MM.1S (cell line): ENCODE measurements at places on chromosomes 12 and 14.
A peak's percentile ranks its signal among the peaks of the same experiment; 100 is the strongest.

DNA sequence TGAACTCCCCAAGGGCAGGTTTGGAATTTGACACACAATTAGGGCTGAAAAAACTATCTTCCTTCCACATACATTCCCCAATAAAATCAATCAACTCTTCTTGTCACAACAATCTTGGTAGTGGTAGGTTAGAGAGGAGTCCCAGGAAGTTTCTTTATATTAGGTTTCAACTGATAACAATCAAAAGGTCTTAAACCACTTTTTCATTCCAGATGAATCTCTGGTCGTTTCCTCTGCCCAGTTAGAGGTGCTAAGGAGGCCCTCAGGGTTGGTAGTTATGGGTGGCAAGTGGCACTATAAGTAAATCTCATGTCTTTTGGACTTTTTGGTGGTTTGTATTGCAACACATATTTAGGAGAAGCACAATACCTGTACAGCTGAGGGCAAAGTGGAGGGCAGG lies 1.7 kb upstream of the SLC38A2 start:
- no peak for DNase-seq
- no peak overlapping the region for H3K27ac ChIP-seq
- H3K4me1 ChIP-seq = peaks cover 16% of the 10 kb centered on the region
- H3K36me3 ChIP-seq = peaks cover 16% of the 10 kb centered on the region
- H3K4me3 ChIP-seq = no peak overlapping the region
- no peaks in the 10 kb centered on the region for H3K27me3 ChIP-seq

GRCh38 chr12:57216014-57216911 lies at the start of gene NXPH4:
TSS of gene NXPH4 (plus strand) at chr12:57216794. CDS start at chr12:57216970, 176 bp downstream.
- no peaks in the 10 kb centered on the region for H3K36me3 ChIP-seq
- no peak within 1 kb of the TSS for H3K27ac ChIP-seq
- H3K4me3 ChIP-seq = peak within 1 kb of the TSS; percentile 70
- DNase-seq = peak; percentile 34

GRCh38 chr14:100438678-100439592 lies 115.8 kb downstream of the SLC25A47 start:
- H3K27ac ChIP-seq = no peak overlapping the region
- H3K36me3 ChIP-seq = no peaks in the 10 kb centered on the region
- no peak for DNase-seq
- no peaks in the 10 kb centered on the region for H3K27me3 ChIP-seq
- no peak overlapping the region for H3K4me3 ChIP-seq
- H3K4me1 ChIP-seq = no peaks in the 10 kb centered on the region

- no peak overlapping the region for H3K4me3 ChIP-seq
- H3K27ac ChIP-seq = no peak overlapping the region
- no peak for DNase-seq
- no peaks in the 10 kb centered on the region for H3K4me1 ChIP-seq
- H3K36me3 ChIP-seq = no peaks in the 10 kb centered on the region
These were observed 130.8 kb upstream of the C14orf180 start for GRCh38 chr14:104448721-104449120.

DNA sequence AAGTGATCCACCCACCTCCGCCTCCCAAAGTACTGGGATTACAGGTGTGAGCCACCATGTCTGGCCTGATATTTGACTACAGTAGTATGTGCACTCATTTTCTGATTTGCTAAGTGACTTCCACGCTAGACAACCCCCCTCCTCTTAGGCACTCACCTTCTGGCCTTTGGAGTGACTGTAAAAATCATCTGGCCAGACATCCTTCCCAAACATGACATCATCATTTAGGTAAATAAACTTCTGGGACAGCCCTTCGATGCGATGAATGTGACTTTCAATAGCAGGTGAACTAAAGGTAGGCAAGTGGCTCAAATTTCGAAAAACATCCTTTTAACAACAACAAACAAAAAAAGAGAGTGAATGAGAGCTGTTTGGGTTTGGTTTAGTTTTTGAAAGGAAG lies 30.6 kb upstream of the SYCP3 start:
- H3K27me3 ChIP-seq = no peaks in the 10 kb centered on the region
- no peak for DNase-seq
- H3K27ac ChIP-seq = no peak overlapping the region
- H3K4me3 ChIP-seq = no peak overlapping the region
- H3K4me1 ChIP-seq = peaks cover 30% of the 10 kb centered on the region

DNA sequence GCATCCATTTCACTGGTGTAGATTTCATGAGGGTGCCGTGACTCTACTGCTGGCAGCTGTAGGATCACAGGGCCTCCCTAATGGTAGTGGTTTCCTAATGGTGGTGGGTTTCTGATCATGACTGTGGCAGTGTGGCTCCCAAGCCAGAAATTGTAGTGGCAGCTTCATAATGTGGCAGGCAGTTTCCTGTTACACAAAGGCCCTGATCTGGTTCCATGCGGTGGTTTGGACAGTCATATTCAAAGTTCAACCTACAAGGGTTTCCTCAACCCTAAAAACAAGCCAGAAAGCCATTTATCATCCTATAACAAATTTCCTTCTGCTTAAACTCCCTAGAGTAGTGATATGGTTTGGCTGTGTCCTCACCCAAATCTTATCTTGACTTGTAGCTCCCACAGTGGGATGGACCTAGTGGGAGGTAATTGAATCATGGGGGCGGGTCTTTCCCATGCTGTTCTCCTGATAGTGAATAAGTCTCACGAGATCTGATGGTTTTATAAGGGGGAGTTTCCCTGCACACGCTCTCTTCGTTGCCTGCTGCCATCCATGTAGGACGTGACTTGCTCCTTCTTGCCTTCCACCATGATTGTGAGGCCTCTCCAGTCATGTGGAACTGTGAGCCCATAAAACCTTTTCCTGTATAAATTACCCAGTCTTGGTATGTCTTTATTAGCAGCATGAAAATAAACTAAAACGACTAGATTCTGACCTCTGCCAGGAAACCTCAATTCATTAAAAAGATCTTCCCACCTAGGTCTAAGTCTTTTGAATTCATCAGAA lies 257.1 kb downstream of the EFCAB11 start:
- no peaks in the 10 kb centered on the region for H3K27me3 ChIP-seq
- no peaks in the 10 kb centered on the region for H3K36me3 ChIP-seq
- no peak overlapping the region for H3K4me3 ChIP-seq
- H3K4me1 ChIP-seq = 0 out of 2 replicates have a peak, but pooled peaks cover 4% of the 10 kb centered on the region
- H3K27ac ChIP-seq = no peak overlapping the region
- DNase-seq = no peak

DNA sequence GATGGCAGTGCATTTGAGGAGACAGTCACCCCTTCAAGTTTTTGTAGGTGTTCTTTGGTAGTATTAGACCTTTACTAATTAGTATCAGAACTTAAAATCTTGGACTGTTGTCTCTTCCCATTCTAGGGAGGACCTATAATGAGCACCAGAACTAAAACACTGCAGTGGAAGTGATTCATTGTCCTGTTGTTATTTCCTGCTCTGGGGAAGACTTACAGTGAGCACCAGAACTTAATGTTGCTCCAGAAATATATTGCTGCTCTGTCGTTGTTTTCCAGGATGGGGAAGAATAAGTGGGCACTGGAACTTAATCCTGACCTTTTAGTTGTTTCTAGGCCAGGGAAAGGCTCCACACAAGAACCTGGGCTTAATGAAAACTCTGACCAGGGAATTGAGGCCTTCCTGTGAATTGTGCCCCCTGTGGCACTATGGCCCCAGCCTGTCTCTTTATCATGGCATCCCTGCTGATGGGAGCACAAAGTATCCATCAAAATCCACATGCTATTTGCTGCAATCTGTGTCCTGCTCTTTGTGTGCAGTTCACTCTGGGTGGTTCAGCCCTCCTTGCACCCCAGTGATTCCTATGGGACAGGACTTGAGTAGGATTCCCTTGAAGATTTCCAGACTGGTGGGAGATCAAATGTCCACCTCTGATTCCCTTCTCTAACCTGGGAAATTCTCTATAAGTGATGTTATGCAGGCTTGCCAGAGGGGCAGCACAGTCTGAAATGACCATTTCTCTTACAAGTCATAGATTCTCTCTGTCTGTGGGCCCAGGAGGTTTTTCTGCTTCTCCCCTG lies 175.8 kb downstream of the PAWR start:
- no peaks in the 10 kb centered on the region for H3K4me1 ChIP-seq
- H3K27me3 ChIP-seq = no peaks in the 10 kb centered on the region
- H3K36me3 ChIP-seq = no peaks in the 10 kb centered on the region
- no peak overlapping the region for H3K4me3 ChIP-seq
- no peak for DNase-seq

GRCh38 chr12:116607039-116607438 lies 47.9 kb downstream of the MAP1LC3B2 start:
- H3K27ac ChIP-seq = no peak overlapping the region
- H3K36me3 ChIP-seq = no peaks in the 10 kb centered on the region
- no peak overlapping the region for H3K4me3 ChIP-seq
- H3K4me1 ChIP-seq = no peaks in the 10 kb centered on the region
- H3K27me3 ChIP-seq = no peaks in the 10 kb centered on the region
- no peak for DNase-seq

DNA sequence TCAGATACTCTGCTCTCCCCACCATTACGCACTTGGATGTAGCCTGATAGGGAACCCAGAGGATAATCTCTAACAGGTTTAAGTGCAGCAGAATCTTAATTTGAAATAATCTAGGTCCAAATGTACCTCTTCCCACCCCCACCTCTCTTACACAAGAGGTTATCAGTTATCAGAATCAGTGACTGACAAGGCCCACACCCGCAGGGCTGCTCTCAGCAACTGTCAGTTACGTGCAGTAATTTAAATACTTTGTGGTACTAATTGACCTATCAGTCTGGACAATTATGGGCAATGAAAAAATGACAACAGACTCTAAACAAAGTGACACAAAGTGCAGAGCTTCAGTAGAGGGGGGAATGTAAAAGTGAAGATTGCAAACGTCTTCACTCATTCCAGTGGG lies 74.0 kb downstream of the CLIP1 start:
- H3K27me3 ChIP-seq = no peaks in the 10 kb centered on the region
- no peak for DNase-seq
- H3K4me3 ChIP-seq = no peak overlapping the region
- no peaks in the 10 kb centered on the region for H3K4me1 ChIP-seq

- no peaks in the 10 kb centered on the region for H3K4me1 ChIP-seq
- no peak overlapping the region for H3K27ac ChIP-seq
- H3K4me3 ChIP-seq = no peak overlapping the region
These were observed 4.2 kb upstream of the SLC8A3 start for GRCh38 chr14:70192915-70193314.

GRCh38 chr14:104559028-104559803 lies 20.3 kb upstream of the C14orf180 start:
- no peaks in the 10 kb centered on the region for H3K36me3 ChIP-seq
- no peak for DNase-seq
- H3K4me1 ChIP-seq = no peaks in the 10 kb centered on the region
- H3K27ac ChIP-seq = no peak overlapping the region
- H3K4me3 ChIP-seq = no peak overlapping the region
- peaks cover 14% of the 10 kb centered on the region for H3K27me3 ChIP-seq

- H3K27ac ChIP-seq = no peak overlapping the region
- H3K27me3 ChIP-seq = 0 out of 2 replicates have a peak, but pooled peaks cover 5% of the 10 kb centered on the region
- no peak for DNase-seq
These were observed 21.0 kb upstream of the CCND2 start for GRCh38 chr12:4252601-4253000.

DNA sequence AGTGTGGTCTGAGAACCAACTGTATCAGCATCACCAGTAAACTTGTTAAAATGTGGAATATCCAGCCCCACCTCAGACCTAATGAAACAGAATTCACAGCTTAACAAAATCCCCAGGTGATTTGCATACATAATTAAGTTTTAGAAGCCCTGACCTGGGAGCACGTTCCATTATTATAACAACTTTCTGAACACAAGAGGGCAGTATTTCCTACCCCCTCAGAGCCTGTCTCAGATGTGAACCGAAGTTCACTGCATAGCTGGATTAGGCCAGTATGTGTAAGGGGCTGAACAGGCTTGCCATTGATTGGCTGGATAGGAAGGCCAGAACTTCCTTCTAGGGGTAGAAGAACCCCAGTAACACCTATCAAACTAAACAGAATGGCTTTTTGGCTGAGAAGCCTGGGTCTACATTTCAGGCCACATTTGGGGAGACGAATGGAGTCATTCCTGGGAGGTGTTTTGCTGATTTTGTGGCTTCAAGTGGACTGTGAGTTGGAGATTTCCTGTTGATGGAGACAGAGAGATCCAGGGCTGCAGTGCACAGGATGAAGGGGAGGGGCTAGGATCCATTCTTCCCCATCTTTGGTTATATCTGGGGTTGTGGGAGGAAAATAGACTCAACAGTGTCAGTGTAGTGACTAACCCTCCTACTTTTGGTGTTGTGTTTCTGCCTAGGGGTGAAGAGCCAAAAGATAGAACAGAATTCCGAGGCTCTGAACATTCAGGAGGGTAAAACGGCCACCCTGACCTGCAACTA lies 94.7 kb upstream of the OR4E1 start:
- DNase-seq = peak; percentile 79
- H3K4me3 ChIP-seq = no peak overlapping the region
- H3K27me3 ChIP-seq = no peaks in the 10 kb centered on the region
- peaks cover 12% of the 10 kb centered on the region for H3K4me1 ChIP-seq
- H3K36me3 ChIP-seq = no peaks in the 10 kb centered on the region

DNA sequence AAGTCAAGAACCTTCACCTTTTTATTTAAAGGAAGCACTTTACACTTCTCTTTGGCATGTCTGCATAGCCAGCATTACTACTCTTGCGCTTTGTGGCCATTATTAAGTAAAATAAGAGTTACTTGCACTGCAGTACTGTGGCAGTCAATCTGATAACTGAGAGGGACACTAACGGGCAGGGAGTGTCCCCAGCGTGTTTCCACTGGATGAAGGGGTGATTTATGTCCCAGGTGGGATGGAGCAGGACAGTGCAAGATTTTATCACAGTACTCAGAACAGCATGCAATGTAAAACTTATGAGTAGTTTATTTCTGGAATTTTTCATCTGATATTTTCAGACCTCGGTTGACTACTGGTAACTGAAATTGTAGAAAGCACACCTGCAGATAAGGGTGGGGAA lies 8.1 kb upstream of the M6PR start:
- no peak for DNase-seq
- H3K36me3 ChIP-seq = no peaks in the 10 kb centered on the region
- no peak overlapping the region for H3K27ac ChIP-seq
- no peaks in the 10 kb centered on the region for H3K4me1 ChIP-seq
- H3K27me3 ChIP-seq = no peaks in the 10 kb centered on the region

DNA sequence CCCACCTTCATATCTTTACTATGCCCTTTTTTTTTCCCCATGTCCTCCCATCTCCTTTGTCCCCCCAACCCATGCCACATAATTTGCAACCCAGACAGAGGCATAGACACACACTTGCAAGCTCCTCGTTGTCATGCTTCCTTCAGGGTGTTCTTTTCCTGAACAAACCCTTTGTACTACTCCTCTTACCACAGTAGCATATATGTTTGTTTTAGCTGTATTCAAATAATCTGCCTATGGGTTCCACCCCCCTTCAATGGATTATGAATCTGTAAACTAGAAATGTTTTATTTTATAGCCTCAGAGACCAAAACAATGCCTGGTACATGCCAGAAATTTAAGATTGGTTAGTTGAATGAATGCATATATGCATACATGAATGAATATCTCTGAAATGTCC lies 307.1 kb upstream of the E2F7 start:
- no peak overlapping the region for H3K27ac ChIP-seq
- no peaks in the 10 kb centered on the region for H3K36me3 ChIP-seq
- H3K27me3 ChIP-seq = no peaks in the 10 kb centered on the region
- no peaks in the 10 kb centered on the region for H3K4me1 ChIP-seq
- DNase-seq = no peak

GRCh38 chr12:96134200-96134599 lies 60.0 kb upstream of the ELK3 start:
- H3K27ac ChIP-seq = no peak overlapping the region
- no peaks in the 10 kb centered on the region for H3K4me1 ChIP-seq
- no peak overlapping the region for H3K4me3 ChIP-seq
- DNase-seq = no peak
- no peaks in the 10 kb centered on the region for H3K36me3 ChIP-seq
- no peaks in the 10 kb centered on the region for H3K27me3 ChIP-seq
